ENCODE measurements at places on chromosomes 16 and 17.

DNA sequence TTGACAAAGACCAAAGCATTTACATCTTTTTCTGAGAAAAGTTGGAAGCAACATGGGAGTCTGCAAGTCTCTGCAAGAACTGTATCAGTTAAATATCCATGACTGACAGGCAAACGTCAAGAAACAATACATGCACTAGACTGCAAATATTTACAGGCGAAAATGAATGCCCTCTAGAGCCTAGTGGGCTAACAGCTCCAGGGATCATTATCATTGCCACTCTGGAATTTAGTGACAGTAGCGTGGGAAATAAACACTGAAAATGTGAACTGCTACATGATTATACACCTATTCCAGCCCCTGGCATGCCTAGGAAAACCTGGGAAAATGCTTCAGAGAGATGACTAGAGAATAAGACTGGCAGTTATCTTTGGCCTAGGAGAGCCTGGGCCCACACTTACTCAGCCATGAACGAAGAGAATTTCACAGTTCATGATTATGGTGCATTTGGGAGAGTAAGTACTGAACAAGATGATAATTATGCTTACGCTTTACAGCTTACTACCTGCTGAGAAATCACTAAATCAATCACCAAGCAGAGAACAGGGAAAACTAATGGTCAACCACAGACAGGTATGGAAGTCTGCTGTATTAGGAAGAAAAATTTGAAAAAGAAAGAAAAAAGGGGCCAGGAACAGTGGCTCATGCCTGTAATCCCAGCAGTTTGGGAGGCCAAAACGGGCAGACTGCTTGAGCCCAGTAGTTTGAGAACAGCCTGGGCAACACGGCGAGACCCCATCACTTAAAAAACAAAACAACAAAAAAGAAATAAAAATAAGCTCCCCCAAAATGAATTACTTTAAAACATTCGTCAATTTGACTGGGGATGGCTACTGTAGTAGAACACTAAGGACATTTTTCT, 66.6 kb upstream of the CLEC18B start:
- DNase-seq, result no peak

DNA sequence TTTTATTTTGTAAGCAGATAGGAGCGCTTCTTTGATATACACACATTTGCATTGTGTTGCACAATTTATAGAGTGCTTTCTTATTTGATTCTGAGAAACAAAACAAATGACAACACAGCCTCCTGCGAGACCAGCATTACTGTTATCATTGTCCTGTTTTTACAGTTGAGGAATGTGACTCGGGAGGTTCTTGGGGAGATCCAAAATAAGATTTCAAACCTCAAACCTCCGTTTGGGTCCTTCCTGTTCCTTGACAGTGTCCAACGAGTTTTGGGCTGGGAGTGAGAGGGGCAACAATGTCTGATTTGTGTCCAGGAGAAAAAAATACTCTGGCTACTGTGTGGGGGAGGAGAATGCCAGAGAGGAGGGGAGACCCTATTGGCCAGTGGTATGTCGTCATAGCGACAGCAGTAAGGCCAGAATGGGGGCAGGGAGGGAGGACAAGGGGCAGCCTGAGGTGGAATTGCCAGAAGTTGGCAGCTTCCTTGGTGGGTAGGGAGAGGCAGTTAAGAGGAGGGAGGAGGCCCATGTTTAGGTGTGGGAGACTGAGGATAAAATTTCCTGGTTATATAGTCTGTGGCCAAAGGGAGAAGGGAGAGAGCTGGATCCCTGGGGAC, 45.5 kb downstream of the TMEM132E start:
- DNase-seq, result no peak

DNA sequence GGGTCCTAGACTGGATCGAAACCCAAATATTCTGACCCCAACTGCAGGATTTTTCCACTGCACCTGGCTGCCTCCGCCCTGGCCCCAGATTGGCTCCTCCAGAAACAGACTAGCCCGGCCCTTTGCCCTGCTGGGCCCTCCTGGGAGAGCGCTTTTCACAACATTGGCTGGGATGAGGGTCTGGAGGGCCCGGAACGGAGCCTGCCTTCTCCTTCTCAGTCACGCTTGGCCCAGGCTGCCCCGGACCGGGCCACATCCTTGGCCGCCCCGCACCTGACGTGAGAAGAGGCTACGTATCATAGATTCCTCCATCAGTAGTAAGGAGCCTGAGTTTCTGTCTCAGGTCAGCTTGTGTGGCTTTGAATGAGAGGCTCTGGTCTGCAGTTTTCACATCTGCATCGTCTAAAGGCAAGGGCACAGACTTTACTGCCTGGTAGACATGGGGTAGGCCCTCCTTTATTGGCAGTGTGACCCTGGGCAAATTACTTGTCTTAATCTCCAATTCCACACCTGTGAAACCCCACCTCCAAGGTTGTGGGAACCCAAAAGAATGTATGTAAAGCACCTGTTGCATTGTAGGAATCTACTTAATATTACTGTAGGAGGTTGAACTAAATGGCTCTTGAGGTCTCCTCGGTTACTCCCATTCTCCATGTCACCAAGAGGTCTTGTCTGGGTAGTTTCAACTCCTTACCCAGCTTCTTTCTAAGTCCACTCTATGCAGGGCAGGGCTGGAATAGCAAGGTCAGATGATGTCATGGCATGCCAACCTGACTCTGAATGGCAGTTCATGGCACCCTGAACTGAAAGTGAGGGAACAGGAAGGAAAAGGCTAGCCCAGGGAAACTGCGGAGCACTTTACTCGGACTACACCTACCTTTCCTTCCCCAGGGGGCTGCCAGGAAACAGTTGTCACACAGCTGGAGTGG, 661 bp downstream of the LRRC3C start:
- DNase-seq, result no peak

- peak; percentile 69 for DNase-seq
These were observed 3.0 kb downstream of the UBALD2 start for GRCh38 chr17:76268015-76268749.

DNA sequence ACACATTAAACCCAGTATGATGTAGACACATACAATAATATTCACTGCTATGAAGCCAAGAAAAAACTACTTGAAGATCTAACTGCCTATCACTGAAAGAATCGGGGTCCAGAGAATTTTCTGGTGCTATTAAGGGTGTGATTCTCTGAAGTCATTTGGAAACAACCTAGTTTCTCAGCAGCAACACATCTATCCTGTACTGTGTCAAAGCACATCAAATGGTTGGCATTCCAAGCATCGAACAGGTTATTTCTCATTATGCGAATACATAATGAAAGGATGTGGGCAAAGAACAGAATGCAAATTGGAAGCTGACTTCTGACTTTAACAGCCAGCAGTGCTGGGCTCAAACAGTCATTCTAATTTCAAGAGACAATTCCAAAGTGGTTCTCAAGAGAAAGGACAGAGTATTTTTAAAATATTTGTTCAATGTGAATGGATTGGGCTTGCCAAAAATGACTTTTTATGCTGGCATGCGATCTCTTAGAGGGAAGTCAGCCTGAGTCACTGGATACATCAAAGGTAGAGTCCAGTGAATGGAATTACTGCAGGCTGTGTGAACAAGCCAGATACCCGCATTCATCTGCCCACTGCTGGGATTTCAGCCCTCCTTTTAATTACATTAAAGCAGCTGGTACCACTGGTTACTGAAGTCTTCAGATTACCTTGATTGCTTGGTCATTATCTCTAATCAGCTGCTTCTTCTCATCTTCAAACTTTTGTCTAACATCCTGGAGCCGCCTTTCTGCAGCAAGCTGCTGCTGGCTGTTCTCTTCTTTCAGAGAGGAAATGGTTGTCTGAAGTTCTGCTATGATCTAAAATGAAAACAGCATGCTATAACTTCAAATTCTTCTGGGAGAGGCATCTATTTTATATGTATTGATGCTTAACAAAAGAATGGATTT, 181.2 kb upstream of the AXIN2 start:
- DNase-seq, result no peak

- DNase-seq, result no peak
These were observed 365.9 kb upstream of the ERCC4 start for GRCh38 chr16:13554005-13554404.

GRCh38 chr17:41835214-41835799, 725 bp downstream of the NT5C3B start:
- no peak for DNase-seq

GRCh38 chr17:47847341-47848197, 3.4 kb downstream of the SP6 start:
- DNase-seq, result no peak

DNA sequence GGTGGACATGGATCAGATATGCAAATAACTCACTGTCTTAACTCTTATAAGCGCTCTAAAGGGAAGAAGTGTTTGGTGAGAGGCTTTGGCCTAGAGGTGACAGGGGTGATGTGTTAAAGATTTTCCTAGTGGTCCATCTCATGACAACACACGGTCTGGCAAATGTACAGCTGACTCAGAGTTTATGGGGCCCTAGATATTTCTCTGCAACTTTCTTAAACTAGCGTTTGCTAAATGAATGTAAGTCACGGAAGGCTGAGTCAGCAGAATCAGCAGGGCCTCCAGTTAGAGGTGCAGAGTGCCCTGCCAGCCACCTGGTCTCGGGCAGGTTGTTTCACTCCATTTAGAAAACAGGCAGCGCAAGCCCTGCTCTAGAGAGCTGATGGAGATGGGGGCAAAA, 40.1 kb downstream of the CLEC16A start:
- DNase-seq, result no peak

DNA sequence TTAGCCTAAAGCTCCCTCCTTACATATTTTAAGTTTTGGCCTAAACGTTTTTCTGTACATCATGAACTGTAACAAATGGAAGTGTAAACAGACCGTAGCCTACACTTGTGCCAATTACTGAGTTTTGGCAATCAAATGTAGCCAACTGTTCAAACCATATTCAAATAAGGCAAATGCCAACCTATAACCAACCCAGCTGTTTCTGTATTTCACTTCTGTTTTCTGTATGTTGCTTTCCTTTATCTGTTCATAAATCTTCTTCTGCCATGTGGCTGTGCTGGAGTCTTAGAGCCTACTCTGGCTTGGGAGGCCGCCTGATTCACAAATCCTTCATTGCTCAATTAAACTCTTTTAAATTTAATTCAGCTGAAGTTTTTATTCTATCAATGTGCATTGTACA, 6.9 kb upstream of the C16orf78 start:
- no peak for DNase-seq

GRCh38 chr16:26838931-26839330, 227.8 kb upstream of the C16orf82 start:
- DNase-seq, result no peak

- DNase-seq, result no peak
These were observed 229.1 kb upstream of the PMFBP1 start for GRCh38 chr16:72401084-72401361.

DNA sequence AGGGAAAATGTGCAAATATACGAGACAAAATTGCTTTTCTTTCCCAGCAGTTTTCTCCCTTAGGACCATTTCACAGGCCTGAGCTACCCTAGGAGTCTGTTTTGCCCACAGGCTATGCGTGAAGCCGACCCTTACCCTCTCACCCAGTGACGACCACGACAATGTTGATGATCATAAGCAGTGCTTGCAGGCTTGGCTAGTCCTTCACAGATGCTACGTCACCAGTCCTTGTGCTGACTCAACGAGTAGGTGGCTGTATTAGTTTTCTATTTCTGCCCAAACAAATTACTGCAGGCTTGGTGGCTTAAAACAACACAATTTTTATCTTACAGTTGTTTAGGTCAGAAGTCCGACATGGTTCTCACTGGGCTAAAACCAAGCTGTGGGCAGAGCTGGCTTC, 574.6 kb upstream of the HSBP1 start:
- DNase-seq, result no peak

DNA sequence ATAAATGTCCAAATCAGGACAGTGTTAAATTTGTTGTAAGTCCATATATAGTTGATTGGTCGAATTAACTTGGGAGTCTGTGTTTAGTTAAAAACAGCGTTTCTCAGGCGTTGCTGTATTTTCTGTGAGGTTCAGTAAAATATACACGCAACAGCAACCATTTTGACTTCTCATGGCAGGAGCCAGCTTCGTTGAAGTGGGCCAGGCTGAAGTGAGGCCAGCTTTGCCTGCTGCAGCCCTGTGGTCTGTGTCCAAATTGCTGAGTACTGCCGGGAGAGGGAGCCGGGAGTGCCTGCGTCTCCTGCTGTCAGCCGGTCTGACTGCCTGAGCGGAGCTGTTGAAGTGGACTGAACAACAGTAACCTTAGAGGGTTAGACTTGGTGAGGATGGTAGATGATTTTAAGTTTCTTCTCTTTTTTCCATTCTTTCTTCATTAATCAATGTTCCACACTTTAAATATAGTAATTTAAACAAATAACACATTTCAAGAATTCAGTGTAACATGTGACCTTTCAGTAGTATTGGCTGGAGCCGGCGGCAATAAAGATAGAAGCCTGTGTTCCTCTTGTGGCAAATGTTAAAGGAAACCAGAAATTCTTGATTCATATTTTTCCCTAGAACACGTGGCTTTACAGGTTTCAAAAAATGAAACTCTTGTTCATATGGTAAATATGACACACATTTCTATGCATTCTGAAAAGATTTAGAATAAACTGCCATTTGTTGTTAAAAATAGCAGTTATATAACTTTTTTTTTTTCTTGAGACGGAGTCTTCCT, 37.0 kb upstream of the ZNF750 start:
- DNase-seq, result no peak

DNA sequence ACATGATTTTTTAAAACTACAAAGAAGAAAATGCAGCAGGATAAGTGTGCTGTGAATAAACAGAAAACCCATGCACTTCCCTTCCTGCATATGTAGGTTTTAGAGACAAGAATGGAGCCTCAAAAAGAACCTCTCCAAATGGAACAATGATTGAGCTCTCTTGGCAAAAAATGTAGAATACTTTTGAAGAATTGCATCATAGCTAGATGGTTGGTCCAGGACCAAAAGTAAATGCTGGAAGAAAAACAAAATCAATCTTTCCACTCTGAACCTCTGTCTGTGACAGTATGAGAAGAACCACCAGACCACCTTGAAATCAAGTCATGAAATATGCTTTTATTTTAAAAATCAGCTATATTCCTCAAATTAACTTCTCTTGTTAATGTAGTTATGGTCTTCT, 17.5 kb downstream of the HELZ start:
- DNase-seq, result no peak

- no peak for DNase-seq
These were observed 144.0 kb downstream of the SOCS1 start for GRCh38 chr16:11111856-11112634.

DNA sequence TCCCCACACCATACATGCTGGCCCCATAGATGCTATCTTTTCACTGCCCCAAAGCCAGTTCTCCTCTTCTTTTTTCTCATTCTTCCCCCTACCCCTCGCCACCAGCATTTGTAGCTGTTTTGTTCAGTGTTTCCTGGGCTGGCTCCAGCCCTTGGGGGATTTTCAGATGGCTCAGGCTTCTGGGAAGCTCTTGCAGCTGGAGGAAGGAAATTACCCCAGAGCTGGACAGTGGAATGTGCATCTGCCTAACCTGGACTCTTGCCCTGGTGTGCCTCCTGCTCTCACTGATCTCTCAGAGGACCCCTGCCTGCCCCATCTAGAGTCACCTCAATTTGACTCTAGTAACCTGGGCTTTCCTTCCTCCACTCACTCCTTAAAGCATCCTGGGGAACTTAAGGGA, 82.8 kb downstream of the MYH13 start:
- DNase-seq, result no peak

GRCh38 chr17:18988546-18989173, 15.9 kb downstream of the FAM83G start:
- DNase-seq, result no peak
